ENCODE measurements at places on chromosomes 4 and X.

DNA sequence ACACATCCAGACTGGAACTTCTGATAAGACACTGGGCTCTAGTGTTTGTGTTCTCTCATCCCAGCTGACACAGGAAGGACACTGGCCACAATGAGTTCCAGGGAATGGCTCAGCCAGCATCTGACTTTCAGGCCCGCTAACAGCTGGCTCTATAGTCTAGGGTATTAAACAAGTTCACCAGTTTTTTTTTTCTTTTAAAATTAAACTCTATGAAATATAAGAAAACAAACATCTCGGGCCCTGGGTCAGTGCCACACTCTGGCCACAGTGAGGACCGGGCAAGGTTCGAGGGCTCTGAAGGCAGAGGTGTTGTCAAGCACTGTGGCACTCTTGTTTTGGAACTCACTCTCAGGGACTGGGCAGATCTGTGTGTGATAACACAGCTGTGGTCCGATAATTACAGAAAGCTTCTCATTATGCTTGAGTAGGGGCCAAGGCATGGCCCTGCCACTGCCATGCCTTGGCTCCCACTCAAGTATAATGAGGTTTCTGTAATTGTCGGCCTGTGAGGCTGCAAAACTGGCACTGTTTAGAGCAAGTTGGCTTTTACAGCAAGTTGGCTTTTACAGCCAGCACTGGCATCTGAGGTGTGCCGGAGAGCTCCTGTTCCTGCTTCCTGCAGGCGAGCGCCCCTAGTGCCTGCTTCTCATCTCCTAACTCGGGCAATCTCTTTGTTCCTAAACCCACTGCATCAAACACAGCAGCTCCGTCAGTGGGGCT is 62.8 kb downstream of the PPP1R2C start:
- DNase-seq, result peak; percentile 38

GRCh38 chr4:163330916-163331628 is 1.3 kb downstream of the NPY1R start:
- no peak for DNase-seq

GRCh38 chr4:7462509-7462971 is 27.8 kb upstream of the PSAPL1 start:
- peak; percentile 56 for DNase-seq

- no peak for DNase-seq
These were observed 11.5 kb downstream of the HERC6 start for GRCh38 chr4:88390128-88390527.

DNA sequence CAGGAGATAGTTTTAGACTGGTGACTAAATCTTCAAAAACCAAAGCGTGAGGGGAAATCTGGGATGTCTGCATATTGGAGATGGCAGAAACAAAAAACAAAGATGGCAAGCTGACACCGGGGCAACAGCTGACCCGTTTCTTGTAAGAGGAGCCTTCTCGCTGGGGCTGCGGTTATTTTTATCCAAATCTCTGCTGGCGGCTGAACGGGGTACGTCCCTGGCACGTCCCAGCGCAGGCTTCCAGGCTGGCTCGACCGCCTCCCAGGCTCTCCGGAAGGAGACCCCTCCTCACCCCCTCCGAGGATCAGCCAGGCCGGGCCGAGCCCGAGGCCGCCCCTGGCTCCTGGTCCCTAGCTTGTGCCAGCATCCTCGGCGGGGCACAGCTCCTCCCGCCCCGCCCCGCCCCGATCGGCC is 403 bp downstream of the SGCB start:
- peak; percentile 56 for DNase-seq

DNA sequence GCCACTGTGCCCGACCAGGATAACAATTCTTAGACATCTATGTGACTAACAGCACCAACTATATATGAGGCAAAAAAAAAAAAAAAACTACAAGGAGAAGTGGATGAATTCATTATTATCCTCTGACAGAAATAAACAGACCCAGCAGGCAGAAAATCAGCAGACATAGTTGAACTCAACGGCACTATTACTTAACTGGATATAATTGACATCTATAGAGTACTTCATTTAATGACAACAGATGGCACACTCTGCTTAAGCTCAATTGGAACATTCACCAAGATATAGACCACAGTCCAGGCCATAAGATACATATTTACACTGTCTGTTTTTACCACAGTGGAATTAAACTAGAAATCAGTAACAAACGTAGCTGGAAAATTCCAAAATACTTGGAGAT is 13.3 kb downstream of the CLDN22 start:
- no peak for DNase-seq

DNA sequence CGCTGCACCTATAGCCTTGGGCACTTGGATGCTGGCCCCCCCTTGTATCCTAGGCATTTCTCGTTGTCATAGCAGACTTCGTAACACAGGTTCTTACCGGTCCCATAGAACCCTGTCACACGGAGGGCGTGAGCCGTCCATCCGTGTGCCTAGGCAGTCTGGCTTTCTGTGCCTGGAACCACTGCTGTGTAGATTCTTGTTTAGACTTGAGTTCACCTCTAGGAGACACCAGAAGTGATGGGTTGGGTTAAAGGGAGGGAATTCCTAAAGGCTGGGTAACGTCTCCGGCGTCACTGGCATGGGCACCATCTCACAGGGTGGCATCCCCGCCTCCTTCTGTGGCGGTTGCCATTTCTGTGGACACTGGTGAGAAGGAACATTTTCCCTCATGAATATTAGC is 13.5 kb upstream of the NKX1-1 start:
- DNase-seq, result peak; percentile 11

GRCh38 chrX:39002466-39002865 is 201.2 kb downstream of the MID1IP1 start:
- no peak for DNase-seq

GRCh38 chrX:19972984-19973383 is 17.9 kb downstream of the BCLAF3 start:
- no peak for DNase-seq

GRCh38 chrX:23483396-23483795 is 148.7 kb downstream of the PTCHD1 start:
- DNase-seq, result no peak

GRCh38 chr4:180333162-180333561 is 1910.0 kb upstream of the TENM3 start:
- no peak for DNase-seq

DNA sequence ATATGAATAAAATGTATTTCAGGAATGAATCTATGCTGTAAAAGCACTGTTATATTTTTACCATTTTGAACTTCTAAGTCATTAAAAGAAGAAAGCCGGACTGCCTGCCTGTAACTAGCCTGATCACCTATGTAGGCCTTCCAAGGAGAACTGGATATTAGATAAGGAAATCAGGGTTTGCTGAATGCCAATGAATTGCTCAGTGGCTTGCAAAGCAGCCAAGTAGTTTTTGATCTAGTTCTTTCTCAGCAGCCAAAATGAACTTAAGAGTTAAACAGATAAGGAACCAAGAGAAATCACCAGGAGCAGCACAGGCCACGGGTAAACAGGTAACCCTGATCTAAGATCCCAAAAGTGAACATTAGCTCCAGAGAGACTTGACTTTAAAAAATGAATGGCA is 3.3 kb downstream of the ANXA5 start:
- no peak for DNase-seq

GRCh38 chr4:26080870-26081628 is 167.0 kb downstream of the SMIM20 start:
- DNase-seq, result no peak

DNA sequence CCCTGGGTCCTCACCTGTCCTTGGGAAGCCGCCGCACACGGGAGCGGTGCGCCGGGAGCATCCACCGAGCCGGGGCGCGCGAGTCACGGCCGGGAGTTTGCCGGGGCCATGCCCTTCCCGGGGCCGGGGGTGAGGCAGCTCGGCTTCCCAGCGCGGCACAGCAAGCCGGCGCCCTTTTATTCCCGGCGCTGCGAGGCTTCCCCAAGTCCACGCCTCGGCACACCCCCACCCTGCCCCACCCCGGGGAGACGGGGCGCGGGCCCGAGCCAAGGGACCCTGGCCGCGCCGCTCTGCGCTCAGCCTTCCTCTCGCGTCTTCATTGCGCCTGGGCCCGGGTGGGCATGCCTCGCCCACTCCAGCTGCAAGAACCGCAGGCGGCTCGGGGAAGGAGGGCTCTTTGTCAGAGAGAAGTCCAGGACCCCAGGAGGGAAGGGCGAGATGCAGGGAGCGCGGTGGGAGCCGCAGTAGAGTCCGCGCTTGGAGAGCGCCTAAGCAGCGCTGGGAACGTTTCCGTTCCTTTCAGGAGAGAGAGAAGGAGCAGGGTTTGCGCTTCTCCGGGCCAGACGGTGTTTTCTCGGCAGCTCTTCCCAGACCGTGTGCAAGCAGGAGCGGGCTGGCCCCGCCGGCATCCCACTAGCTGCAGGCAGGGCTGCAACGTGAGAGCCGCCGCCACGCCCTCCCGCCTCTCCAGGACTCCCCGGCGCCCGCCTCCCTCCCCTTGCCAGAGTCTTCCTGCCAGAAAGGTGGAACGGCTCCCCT is at the start of gene MXRA5:
TSS of gene MXRA5 (minus strand) at position 152 of the 759 bp plus-strand sequence. CDS start 2,819 bp downstream, outside the sequence.
- DNase-seq, result peak; percentile 38

DNA sequence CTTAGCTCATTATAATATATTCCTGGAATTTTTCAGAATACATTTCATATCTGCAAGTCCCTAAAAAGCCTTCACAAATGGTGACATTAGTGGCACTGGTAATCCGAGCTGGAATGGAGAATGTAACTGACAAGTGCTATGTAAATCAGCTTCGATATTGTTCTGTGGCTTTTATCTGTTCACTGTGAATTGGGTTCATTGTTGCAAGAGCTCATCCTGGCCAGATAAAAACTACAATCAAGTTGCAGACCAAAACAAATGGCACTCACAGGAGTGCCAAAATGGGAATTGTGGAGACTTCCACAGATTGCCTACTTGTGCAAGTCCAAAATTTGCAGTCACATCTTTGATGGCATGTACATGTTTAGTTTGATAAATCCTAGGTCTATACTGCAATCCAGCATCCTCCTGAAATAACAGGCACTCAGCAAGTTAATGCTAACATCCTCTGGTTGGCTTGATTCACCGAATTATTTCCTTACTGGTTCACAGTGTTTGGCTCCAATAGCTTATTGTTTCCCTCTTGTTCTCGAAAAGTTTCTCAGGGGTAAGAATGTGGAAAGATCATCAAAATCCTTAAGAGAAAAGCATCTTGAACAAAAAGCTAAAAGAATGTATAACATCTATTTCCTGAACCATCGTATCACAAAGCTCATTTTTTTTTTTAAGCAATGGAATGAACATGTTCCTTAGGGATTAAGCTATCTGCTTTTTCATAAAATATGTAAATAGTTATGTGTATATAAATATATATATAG is 904.9 kb downstream of the CENPC start:
- no peak for DNase-seq

- no peak for DNase-seq
These were observed 122.1 kb downstream of the MANBA start for GRCh38 chr4:102638621-102639020.

GRCh38 chr4:21884615-21885014 is 64.0 kb downstream of the KCNIP4 start:
- no peak for DNase-seq

DNA sequence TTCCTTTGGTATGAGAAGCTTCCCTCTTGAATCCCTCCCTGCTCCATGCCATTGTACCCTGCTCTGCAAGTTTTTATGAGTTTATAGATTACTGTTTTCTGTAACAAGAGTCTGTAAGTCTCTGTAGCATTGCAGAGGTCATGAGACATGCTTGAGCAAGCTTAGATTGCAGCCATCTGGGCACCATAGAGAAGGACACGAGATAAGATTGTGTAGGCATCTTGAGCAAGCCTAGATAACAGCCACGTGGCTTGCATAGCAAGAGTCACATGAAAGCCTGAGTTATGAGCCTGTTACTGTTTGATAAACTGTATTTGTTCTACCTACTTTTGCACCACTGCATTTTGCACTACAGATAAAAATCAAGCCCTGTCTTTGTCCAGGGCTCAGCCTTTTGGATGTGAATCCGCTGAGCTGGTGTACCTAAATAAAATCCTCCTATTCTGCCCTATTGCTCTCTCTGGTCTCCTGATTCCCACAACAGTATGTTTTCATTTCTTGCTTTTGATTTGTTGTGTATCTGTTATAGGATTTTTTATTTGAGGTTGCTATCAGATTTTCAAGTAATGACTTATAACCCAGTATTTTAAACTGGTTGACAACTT is 127.4 kb upstream of the ANKRD50 start:
- no peak for DNase-seq

DNA sequence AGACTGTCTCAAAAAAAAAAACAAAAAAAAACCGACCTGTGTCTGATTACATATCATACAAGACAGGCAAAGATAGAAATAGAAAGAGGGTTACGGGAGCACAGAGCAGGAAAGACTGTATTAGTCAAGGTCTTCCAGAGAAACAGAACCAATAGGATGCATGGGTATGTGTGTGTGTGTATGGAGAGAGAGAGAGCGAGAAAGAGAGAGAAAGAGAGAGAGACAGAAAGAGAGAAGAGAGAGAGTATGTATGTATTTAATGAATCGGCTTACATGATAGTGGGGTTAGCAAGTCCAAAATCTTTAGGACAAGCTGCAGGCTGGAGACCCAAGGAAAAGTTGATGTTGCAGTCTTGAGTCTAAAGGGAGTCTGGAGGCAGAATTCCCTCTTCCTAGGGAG is 7.5 kb upstream of the DDX3X start:
- DNase-seq, result no peak

DNA sequence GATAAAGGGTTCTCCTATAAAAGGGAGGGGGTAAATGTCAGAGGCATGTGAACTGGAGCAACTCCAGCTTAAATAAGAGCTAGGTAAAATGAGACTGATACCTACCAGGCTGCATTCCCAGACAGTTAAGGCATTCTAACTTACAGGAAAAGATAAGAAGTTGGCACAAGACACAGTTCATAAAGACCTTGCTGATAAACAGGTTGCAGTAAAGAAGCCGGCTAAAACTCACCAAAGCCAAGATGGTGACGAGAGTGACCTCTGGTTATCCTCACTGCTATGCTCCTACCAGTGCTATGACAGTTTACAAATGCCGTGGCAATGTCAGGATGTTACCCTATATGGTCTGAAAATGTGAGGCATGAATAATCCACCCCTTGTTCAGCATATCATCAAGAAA is 13.1 kb upstream of the SULT1B1 start:
- no peak for DNase-seq

GRCh38 chr4:15753786-15754185 is 24.3 kb upstream of the CD38 start:
- DNase-seq, result peak; percentile 76

DNA sequence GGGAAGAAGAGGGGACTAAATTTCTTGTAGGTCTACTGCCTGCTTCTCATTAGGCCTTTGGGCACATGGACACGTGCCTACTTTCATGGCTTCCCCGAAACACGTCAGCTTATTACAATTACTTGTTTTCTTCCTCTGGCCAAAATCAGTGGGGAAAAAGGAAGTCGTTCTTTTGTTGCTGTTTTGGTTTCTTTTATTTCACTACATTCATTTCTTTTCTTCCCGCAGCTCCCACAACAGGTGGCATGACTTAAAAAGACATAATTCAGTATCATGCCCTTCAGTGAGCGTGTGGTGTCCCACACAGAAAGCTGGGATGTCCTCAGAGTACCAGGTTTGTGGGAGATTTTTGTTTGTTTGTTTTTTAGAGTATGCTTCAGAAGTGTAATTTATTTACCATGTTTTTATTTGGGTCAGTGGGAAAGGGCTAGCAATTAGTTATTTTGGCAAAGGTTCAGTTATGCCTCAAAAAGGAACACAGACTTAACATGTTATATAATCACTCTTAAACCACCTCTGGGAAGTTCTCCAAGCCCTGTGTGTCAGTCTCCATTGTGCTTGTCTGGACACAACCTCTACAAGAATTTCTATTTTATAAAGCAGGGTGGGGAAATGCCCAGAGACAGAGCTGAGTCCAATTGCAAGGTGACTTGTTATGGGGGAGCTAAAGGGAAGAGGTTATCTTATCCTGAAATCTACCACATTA is 44.2 kb upstream of the SPRY1 start:
- DNase-seq, result no peak
